NCI-H1930 (cell line): ENCODE measurements at places on chromosomes 7 and 10.

DNA sequence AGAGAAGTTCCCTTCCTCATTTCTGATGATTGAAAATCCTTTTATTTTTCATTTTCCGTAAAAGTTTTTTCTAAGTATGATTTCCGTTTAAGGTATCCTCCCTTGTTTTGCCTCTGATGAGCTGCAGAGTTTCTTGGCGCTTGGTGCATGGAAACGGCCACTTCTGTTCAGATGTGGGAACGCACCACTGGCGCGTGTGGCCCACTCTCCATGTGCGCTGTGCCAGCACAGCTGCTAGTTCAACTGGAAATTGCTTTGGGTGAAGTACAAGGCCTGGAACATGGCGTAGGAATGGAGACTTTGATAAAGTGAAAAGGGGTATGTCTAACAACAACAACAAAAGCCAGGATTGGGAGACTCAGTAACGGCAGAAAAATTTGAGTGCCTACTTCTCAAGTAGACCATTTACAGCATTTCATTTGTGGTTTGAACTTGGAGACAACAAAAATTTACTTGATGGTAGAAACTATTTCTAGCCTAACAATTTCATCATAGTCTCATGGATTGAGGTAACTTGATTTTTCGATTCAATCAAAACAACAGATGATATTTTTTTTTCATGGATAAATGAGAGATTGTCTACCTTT is 364.2 kb downstream of the SUGCT start:
- no peak for DNase-seq

DNA sequence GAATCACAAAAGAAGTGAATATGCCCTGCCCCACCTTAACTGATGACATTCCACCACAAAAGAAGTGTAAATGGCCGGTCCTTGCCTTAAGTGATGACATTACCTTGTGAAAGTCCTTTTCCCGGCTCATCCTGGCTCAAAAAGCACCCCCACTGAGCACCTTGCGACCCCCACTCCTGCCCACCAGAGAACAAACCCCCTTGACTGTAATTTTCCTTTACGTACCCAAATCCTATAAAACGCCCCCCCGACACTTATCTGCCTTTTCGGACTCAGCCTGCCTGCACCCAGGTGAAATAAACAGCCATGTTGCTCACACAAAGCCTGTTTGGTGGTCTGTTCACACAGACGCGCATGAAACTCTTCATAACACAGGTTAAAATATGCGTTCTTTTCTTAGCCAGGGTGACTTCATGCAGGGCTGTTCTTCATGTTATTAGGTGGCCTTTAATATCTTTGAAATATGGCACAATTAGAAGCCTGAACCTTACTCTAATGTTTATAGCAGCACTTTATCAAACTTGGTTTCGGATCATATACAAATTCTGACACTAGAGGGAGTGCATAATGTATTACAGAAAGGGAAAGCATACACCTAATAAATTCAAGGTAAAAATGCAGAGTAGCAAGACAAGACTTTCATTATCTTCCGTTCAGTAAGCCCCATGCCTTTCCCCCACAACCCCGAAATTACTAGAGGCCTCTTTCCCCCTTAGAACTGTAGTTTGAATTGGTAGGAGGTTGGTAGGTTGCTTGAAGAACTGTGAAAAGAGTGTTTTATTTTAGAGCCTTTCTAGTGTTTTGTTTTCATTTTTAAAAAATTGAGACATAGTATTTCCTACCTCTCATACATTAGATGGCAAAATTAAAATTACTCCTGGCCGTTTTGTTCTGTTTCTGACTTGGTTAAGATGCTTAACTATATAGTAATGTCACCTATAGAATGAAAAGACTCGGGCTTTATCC is 117.9 kb downstream of the NPY start:
- DNase-seq, result no peak

DNA sequence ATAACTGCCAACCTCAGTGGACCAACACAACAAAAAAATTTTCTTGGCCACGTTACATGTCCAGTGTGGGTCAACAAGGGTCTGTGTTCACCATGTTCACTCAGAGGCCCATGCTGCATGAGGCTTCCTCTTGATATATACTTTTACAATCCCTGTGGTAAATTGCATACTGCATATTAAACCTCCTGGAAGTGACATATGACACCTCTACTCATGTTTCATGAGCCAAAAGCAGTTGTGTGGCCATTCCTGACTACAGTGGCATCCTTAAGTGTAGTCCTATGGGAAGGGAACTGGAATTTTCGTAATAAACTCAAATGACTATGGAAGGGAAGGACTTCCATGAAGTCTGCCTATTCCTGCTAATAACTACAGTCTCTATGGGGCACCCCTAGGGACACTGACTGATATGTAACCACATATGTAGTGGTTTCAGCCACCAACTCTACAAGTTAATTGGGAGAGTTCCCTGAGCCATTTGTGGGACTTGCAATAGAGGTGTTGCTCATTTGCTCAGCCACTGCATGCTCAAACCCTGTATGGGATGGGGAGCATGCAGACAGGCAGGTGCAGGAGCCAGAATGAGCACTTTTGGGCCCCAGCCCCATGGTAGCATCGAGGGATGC is 9.7 kb downstream of the DYNC1I1 start:
- no peak for DNase-seq

- no peak for DNase-seq
Observed at GRCh38 chr10:108436096-108436495, 1271.6 kb upstream of the SORCS1 start.

GRCh38 chr7:128004623-128005022 is 26.6 kb downstream of the LRRC4 start:
- no peak for DNase-seq
